ENCODE measurements at places on chromosomes 2 and 18. TPM values are rescaled to one million over a fixed set of nuclear protein-coding genes. Genes with fewer than 3 reads are reported as not detected.
A peak's percentile ranks its signal among the peaks of the same experiment; 100 is the strongest.

Gene FSIP2
- total RNA-seq = under 0.01 TPM

Gene TMEM17
- 1.1 TPM for total RNA-seq

Gene HRH4
- total RNA-seq = not detected

Gene SCN7A
- not detected for total RNA-seq

Gene CNTNAP5
- total RNA-seq = not detected

DNA sequence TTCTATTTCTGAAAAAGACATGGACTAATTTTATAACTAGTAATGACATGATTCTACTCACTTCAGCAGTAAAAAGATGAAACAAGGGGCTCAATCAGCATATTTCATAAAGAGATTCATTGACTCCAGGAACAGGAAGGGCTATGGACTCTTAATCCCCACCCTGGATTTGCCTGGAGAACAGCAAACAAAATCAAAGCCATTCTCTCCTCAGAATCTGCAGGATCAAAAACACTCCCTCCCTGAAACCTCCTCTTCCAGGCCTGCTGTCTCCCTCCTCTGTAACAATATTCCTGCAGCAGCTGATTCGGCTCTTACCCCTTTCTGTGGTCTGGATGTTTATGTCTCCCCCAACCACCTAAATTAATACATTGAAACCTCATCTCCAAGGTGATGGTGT is 57.0 kb downstream of the ZC3H8 start:
- DNase-seq = no peak

GRCh38 chr2:152648336-152648735 is 68.9 kb downstream of the PRPF40A start:
- peak; percentile 53 for DNase-seq

- no peak for DNase-seq
Measured at GRCh38 chr18:64713284-64713683, 564.4 kb upstream of the LINC00305 start.

GRCh38 chr2:160940271-160940670 is 220.0 kb upstream of the TANK start:
- DNase-seq = no peak

DNA sequence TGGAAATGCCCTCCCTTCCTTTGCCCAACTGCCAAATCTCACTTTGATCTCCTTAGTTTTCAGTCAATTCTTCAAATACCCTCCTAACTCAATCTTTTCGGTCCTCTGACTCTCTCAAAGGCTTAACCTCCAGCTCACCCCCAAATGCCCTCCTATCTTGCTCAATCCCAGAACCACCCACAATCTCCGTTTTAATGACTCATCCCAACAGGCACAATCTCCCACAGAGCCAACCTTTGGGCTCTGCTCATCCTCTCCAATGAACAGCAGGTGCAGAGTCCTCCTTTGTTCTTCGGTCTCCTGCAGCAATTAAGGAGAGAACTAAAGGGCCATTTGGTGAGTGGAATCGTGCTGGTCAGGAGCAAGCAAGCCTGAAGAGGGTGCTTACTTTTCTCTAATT is 366.1 kb upstream of the CRIM1 start:
- no peak for DNase-seq

- no peak for DNase-seq
Measured at GRCh38 chr2:177038787-177039484, 173.7 kb upstream of the HNRNPA3 start.

GRCh38 chr2:168136392-168136977 is 110.9 kb downstream of the STK39 start:
- peak; percentile 65 for DNase-seq

DNA sequence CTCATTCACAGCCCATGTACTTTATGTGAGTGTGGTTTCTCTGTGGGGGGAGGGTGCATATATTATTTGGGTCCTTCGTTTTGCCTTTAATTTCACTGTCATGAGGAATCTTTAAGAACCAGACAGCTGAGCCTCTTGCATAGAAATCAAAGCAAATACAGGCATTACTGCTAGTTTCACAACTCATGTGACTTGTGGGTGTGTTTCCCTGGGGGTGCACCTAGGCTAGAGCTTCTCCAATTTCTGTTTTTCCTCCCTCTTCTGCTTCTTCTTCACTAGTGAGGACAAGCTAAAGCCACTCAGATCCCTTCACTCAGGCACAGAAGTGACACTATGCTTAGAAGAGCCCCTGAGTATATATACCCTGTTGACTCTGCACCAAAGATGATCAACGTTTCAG is 131.4 kb downstream of the ACOXL start:
- DNase-seq = no peak

DNA sequence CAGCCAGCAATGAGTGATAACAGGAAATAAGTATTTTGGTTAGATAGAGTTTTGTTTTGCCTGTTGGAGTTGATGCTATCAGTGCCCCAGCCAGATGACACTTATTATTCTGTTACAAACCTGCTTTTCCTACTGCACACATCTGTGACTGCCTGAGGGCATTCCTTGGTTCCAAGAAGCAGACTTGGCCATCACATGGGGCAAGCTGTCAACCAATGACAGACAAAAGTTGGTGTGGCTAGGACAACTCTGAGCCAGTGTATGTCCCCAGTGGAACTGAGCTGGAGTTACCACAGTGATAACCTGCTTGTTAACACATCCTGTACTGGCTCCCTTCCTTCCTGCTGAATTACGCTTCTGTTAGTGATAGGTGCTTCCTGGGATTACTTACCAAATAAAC is 54.5 kb downstream of the FAM171B start:
- DNase-seq = peak; percentile 94
